ENCODE measurements at places on chromosomes 2 and 18. TPM values are rescaled to one million over a fixed set of nuclear protein-coding genes. Genes with fewer than 3 reads are reported as not detected.

ELOA2 gene
- 0.01 TPM for polyA plus RNA-seq

ATAD2B gene
- 13.5 TPM for polyA plus RNA-seq

CHRNG gene
- polyA plus RNA-seq: 0.21 TPM

DNA sequence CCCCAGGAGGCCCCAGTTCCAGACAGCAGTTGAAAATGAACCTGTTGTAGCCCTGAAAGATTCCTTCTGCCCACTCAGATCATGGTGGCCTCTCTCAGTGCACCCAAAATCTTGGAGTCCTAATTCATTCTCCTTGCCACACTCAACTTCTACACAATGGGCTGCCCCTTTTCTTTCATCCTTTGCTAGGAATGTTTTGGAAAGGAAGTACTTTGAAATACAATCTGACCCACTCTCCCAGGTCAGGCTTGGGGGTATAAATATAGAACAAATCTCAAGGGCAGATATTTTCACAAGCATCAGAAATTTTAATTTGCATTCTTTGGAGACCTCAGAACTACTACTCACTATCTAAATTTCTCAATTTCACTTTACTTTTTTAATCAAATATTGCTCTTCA lies 103.2 kb upstream of the SH3BP4 start:
- no peaks in the 10 kb centered on the region for H3K27me3 ChIP-seq
- DNase-seq: no peak
- no peak overlapping the region for H3K4me3 ChIP-seq

GRCh38 chr18:44093253-44093652 lies 587.4 kb upstream of the SETBP1 start:
- H3K4me3 ChIP-seq: no peak overlapping the region
- no peak for DNase-seq
- no peaks in the 10 kb centered on the region for H3K36me3 ChIP-seq
- H3K27ac ChIP-seq: no peak overlapping the region
- no peaks in the 10 kb centered on the region for H3K4me1 ChIP-seq

DNA sequence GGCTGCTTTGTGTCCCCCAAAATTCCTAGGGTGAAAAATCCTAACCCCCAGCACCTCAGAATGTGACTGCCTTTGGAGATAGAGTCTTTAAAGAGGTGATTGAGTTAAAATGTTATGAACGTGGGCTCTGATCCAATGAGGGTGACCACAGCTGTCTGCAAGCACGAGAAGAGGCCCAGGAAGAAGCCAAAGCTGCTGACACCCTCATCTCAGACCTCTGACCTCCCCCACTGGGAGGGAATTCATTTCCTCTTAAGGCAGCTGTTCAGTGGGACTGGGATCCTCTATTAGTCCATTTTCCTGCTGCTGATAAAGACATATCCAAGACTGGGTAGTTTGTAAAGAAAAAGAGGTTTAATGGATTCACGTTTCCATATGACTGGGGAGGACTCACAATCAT lies 544.4 kb downstream of the DCDC2C start:
- no peaks in the 10 kb centered on the region for H3K36me3 ChIP-seq
- H3K4me1 ChIP-seq: no peaks in the 10 kb centered on the region
- H3K4me3 ChIP-seq: no peak overlapping the region
- H3K27ac ChIP-seq: no peak overlapping the region
- no peaks in the 10 kb centered on the region for H3K27me3 ChIP-seq

- no peak for DNase-seq
- no peaks in the 10 kb centered on the region for H3K27me3 ChIP-seq
- no peak overlapping the region for H3K27ac ChIP-seq
These were observed 18.1 kb downstream of the NCAPH start for GRCh38 chr2:96353606-96354101.

- H3K36me3 ChIP-seq: peaks cover 7% of the 10 kb centered on the region
- peak overlapping the region; percentile 73 for H3K27ac ChIP-seq
- peak; percentile 62 for DNase-seq
- H3K4me3 ChIP-seq: peak overlapping the region; percentile 93
- no peaks in the 10 kb centered on the region for H3K27me3 ChIP-seq
These were observed 1.2 kb downstream of the SAP130 start for GRCh38 chr2:128026448-128027277.

DNA sequence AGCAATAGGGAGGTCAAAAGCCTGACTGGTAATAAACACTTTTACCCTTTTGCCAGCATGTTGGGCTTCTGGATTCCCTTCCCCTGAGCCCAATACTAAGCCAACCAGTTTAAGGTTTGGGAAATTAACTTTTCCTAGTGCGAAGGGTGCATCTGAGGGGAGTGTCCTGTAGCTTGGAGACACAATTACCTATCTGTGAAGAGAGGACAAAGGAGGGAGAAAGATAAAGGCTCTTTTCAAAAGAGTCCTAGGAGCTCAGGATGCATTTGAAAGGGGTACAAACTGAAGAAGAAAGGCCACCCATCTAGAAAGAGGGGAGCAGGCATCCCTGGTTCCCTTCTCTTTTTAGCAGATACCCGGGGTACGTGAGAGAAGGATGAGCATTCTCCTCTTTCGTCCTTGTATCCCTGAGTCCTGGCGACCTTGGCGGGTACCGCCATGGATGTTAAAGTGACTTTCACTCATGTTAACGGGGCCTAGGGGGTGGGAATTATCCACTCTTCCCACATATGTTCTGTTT lies 25.1 kb downstream of the C18orf54 start:
- no peak overlapping the region for H3K27ac ChIP-seq
- no peaks in the 10 kb centered on the region for H3K27me3 ChIP-seq
- H3K4me3 ChIP-seq: no peak overlapping the region

DNA sequence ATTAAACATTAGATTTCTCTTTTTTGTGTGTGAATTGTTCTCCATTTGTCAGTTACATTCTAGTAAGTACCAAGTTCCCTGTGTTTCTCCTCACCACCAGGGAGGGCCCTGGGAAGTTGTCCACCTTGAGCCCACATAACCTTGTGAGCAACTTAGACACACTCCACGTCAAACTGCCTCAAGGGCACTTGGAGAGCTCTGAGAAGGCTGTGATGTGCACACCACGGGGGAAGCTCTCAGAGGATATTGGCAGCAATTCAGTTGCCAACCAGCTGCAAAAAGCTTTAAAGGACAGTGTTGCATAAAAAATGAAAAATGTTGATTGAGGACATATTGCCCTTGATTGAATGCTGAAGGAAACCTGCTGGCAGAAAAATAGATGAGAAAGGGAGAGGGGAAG lies 743.6 kb downstream of the RNF144A start:
- H3K27me3 ChIP-seq: no peaks in the 10 kb centered on the region
- no peak for DNase-seq
- H3K4me3 ChIP-seq: no peak overlapping the region
- H3K36me3 ChIP-seq: no peaks in the 10 kb centered on the region

GRCh38 chr2:200787351-200788120 lies 24.2 kb upstream of the BZW1 start:
- no peak overlapping the region for H3K4me3 ChIP-seq
- no peaks in the 10 kb centered on the region for H3K36me3 ChIP-seq
- peaks cover 4% of the 10 kb centered on the region for H3K4me1 ChIP-seq
- no peak overlapping the region for H3K27ac ChIP-seq
- no peak for DNase-seq
- no peaks in the 10 kb centered on the region for H3K27me3 ChIP-seq

IL37 gene
- polyA plus RNA-seq: 1.6 TPM

SF3B6 gene
- 117 TPM for polyA plus RNA-seq

ATP6V1B1 gene
- 1.6 TPM for polyA plus RNA-seq

DNA sequence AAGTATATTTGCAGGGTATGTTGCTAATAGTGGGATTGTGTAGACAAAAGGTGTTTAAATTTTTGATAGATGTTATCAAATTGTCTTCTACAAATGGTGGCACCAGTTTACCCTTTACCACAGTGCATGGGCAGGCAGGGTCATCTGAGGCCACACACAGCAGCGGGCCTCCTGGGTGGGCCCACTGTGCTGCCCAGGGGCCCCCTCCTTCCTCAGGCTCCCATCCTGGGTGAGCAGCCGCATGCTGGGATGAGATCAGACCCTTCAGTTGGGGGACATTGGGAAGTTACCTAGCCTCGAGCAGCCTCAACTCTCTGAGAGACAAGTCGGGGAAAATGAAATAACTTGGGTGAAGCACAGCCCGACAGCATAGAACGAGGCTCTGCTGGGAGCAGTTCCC lies 9.7 kb downstream of the MYO7B start:
- peaks cover 33% of the 10 kb centered on the region for H3K36me3 ChIP-seq
- H3K4me3 ChIP-seq: no peak overlapping the region
- no peak overlapping the region for H3K27ac ChIP-seq
- peaks cover 22% of the 10 kb centered on the region for H3K4me1 ChIP-seq
- DNase-seq: no peak
- H3K27me3 ChIP-seq: no peaks in the 10 kb centered on the region

DNA sequence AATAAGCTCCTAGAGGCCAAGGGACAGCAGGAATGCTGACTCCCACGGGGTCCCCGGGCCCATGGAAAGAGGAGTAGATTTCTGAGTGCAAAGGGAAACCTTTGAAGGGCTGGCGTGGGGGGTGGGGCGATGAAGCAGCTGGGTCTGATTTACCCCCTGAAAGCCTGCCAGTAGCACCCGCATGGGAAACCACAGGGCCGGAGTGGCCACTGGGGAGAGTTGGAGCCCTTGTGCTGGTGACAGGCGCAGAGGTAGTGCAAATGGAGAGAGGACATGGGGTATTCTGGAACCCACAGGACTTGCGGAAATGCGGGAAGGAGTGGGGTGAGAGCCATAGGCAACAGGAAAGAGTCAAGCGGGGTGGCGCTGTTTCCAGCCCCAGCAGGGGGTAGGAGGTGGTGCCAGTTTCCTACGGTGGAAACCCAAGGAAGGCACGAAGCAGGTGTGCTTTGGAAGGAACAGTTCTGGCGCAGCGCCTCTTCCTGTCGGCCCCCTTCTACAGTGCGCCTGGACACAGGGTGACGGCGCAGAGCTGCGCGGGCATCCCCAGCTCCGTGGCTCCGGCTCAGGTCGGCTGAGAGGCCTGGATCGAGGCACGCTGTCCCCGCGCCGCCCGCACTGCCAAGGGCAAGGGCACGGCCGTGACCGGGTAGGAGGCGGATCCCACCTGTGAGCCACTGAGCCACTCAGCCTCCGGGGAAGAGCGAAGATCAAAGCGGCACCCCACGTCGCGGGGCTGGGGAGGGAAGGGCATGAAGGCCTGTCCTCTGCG lies 149.0 kb upstream of the GLI2 start:
- H3K27ac ChIP-seq: no peak overlapping the region
- DNase-seq: no peak
- H3K4me1 ChIP-seq: no peaks in the 10 kb centered on the region

- H3K36me3 ChIP-seq: no peaks in the 10 kb centered on the region
- H3K4me3 ChIP-seq: no peak overlapping the region
- no peaks in the 10 kb centered on the region for H3K27me3 ChIP-seq
- peaks cover 23% of the 10 kb centered on the region for H3K4me1 ChIP-seq
- no peak for DNase-seq
These were observed 39.9 kb upstream of the SP3 start for GRCh38 chr2:174004905-174005605.

CCDC178 gene
- 0.36 TPM for polyA plus RNA-seq

DNA sequence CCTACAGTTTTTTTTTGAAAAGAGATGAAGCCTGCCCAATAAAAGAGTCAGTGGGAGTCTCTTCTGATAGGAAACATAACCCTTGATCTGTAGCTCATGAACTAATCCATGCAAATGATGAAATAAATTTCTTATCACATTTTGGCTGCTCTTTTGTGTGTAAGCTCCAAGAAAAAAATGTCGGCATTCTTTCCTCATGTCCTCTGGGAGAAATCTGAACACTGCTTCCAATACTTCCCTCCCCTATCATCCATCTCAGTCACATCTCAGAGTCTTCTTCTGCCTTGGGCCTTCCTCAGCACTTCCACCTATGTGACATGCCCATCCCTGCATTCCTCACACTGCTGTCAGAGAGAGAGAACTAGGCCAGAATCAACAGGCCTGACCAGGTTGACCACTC lies 395.7 kb upstream of the ST6GAL2 start:
- no peak for DNase-seq
- H3K27ac ChIP-seq: no peak overlapping the region
- no peaks in the 10 kb centered on the region for H3K4me1 ChIP-seq
- no peaks in the 10 kb centered on the region for H3K36me3 ChIP-seq
- H3K4me3 ChIP-seq: no peak overlapping the region
- H3K27me3 ChIP-seq: no peaks in the 10 kb centered on the region

- DNase-seq: no peak
- no peaks in the 10 kb centered on the region for H3K4me1 ChIP-seq
- H3K27me3 ChIP-seq: no peaks in the 10 kb centered on the region
These were observed 61.6 kb downstream of the POLR1A start for GRCh38 chr2:86044045-86044444.

DNA sequence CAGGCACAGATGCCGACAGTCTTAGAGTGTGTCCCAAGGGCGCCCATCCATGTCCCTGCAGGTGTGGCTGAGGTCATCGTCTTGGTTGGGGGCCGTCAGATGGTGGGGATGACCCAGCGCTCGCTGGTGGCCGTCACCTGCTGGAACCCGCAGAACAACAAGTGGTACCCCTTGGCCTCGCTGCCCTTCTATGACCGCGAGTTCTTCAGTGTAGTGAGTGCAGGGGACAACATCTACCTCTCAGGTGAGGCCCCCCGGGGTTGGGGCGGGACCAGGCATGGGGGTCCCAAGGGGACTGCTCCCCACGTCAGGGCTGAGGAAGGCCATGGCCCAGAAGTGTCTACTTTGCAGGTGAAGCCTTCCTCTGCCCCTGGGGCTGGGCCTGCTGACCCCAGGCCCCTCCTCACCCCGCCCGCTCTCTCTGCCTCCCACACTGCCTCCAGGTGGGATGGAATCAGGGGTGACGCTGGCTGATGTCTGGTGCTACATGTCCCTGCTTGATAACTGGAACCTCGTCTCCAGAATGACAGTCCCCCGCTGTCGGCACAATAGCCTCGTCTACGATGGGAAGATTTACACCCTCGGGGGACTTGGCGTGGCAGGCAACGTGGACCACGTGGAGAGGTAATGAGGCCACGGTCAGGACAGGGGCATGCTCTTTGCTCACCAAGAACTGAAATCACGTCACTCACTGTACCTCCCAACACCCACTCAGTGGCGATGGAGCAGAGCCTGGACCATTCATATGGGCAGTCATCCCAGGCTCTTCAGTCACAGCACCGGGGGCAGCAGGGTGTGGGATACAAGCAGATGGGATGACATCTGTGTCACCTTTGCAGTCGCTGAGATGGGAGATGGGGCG lies 230.8 kb downstream of the ATAD2B start:
- no peaks in the 10 kb centered on the region for H3K4me1 ChIP-seq
- H3K36me3 ChIP-seq: peaks cover 45% of the 10 kb centered on the region
- H3K27me3 ChIP-seq: no peaks in the 10 kb centered on the region
- no peak overlapping the region for H3K4me3 ChIP-seq
- DNase-seq: no peak

SDC1 gene
- polyA plus RNA-seq: 49.7 TPM

DNA sequence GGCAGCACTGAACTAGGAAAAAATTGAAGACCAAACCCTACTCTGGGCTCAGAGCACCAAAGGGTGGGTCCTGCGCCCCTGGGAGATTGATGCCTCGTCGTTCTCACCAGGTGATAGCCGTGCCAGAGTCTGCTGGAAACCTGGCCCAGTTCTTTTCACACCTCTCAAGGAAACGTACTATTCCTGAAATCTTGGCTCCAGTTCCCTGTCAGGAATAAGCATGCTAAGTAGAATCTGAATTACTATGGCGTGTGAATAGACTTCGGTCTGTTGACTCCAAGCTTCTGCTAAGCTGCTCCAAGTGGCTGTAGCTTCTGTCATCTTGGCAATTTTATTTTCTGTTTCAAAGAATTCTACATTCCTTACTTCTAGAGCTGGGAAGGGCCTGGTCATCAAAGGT lies 75.4 kb downstream of the MARCHF4 start:
- no peaks in the 10 kb centered on the region for H3K4me1 ChIP-seq
- H3K4me3 ChIP-seq: no peak overlapping the region
- H3K27me3 ChIP-seq: peaks cover 14% of the 10 kb centered on the region

GRCh38 chr2:138424436-138425140 lies 77.0 kb upstream of the SPOPL start:
- no peak for DNase-seq
- no peak overlapping the region for H3K4me3 ChIP-seq
- H3K27me3 ChIP-seq: no peaks in the 10 kb centered on the region
- H3K36me3 ChIP-seq: no peaks in the 10 kb centered on the region
- H3K27ac ChIP-seq: no peak overlapping the region

Measured in large intestine (tissue), 12 donors.